ENCODE measurements at places on chromosomes 2 and 18.

DNA sequence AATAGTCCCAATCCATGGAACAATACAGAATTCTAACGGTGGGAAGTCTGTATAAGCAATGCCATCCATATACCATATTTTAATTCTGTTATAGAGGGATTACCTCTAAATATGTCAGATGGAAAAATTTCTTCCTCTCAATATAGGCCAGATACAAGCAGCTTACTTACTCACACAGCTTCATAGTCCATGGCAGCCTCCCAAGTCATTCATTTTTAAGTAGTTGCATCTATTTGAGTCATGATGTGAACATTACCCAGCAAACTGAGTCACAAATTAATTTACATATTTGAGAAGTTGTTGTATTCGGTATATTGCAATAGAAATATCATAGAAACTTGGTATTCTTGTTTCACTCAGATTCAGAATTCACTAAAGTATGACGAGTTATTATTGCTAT lies 20.3 kb downstream of the TBR1 start:
- DNase-seq = no peak

- no peak for DNase-seq
Observed at GRCh38 chr2:41865263-41865662, 182.6 kb upstream of the PKDCC start.

- no peak for DNase-seq
Observed at GRCh38 chr2:224999754-225000153, 42.5 kb downstream of the DOCK10 start.

DNA sequence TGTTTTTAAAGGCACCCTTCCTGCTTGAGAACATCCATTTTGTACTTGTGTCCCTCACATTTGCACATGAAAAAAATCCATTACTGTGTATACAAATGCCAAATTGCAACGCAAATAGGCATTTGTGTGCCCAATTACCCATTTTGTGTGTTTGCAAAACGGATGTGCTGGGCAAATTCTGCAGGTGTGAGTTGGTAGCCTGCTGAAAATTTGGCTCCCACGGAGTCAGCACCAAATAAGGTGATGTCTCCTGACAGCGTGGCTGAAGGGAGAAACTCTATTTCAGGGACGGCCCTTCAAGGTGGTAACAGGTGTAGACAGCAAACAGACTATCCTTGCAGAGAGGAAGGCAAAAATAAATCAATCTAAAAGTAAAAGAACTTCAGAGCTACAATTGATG lies 661.1 kb downstream of the BCL11A start:
- DNase-seq = no peak

DNA sequence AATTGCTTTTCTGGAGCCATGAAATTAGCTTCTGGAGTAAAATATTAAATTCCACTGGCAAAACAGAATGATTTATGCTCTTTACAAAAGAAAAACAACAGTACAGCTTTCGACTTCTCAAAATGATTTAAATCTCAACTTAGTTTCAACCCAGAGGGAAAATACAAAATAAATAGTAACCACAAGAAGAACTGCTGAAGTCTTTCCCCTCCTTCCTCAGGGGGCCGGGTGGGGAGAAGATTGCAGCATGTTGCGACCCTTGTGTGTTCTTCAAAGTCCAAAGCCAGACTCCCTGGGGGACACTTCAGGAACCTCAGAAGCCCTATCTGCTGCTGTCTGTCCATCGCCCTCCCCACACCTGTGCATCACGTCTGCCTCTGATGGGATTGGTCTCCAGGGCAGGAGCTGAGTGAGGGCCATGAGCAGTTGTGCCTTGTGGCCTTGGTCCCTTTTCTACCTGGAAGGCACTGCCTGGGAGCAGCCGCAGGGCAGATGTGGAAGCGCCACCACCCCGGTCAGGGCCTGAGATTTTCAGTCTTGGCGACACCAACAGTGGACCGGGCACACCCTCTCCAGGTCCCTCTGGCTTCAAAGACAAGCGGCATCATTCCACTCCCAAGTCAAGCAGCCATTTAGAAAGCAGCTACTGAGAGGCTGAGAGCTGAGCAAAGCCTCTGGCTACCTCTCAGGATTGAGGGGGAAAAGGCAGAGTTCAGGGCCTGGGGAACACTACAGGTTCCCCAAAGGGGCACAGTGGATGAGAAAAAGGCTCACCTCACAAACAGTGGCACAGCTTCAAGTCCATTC lies 210.1 kb upstream of the RAB6C start:
- DNase-seq = no peak

- DNase-seq = no peak
Observed at GRCh38 chr2:109264595-109265328, 135.8 kb downstream of the SH3RF3 start.

GRCh38 chr2:133483181-133483580 lies 85.1 kb downstream of the NCKAP5 start:
- DNase-seq = no peak

- no peak for DNase-seq
Observed at GRCh38 chr2:122692400-122693083, 937.1 kb downstream of the TSN start.

- DNase-seq = no peak
Observed at GRCh38 chr2:140861666-140862065, 1269.2 kb downstream of the LRP1B start.

DNA sequence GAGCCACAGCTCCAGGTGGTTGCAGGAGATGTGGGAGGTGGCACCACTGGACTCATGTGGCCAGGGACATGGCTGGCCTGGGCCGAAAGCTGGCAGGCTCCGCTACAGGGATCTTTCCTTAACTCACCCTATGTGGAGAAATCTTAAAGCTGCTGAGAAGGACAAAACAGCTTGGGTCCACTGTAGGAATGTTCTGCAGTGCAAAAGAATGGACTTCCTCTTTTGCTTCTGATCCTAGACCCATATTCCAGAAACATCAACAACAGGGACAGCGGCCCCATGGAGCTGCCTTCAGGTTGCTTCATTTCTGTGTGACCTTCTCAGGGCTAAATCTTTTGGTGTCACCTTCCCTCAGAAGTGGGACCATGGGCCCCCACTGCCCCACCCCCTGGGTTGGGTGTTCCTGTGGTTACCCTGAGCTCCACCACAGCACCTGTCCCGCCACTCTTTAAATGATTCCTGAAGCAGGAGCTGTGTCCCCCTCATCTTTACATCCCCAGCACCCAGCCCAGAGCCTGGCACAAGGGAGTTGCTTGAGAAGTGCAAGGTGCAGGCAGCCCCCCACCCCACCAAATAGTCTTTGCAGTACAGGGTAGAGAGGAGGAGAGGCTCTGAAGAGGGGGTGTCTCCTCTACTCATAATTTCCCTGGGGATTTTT lies 205.8 kb downstream of the ZBTB7C start:
- DNase-seq = no peak

DNA sequence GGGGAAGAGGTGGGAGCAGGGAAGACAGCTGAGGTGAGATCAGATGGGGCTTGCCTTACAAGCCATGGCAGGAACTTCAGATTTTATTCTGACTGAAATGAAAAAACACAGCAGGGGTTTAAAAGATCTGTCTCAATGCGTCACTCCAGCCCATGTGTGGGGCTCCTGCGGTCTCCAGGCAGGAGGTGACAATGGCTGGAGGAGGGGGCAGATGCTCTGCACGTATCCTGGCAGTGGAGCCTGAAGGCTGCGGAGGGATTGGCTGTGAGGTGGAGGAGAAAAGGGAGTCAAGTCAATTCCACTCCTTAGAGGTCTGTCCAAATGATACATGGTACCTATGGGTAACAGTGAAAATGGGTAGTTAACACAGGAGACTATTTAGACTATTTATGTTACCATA lies 40.5 kb upstream of the KIDINS220 start:
- DNase-seq = no peak

GRCh38 chr2:133768658-133769435 lies 200.6 kb upstream of the NCKAP5 start:
- no peak for DNase-seq

DNA sequence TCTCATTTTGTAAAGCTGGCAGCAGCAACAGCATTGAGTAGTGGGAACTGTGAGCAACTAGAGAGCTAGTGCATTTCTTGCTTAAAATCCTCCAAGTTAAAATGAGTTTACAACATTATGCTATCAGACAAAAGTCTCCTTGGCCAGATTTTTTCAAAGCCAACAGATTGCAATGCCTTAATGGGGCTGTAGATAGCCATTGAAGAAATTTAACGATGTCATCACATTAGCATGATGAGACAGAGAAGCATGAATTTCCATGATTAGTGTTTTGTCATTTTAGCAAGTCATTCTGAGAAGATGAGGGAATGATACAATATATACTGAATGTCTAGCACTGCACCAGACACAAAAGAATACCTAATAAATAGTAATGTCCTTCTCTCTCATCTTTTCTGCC lies 307.5 kb upstream of the REG3G start:
- no peak for DNase-seq

DNA sequence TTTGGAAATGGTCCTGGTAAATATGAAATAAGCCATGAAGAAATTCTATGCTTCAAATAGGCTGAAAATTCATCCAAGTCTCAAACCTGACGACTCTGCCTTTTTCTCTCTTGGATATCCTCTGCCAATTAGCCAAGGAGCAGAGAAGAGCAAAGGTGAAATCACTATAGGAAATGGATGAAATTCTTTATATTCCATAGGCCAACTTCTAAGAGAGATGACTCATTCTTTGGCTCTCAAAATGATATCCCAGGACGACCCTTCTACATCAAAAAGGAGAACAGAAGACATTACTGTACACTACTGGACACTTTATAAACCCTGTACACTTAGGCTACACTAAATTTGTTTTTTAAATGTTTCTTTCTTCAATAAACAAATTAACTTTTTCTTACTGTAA lies 22.7 kb downstream of the PDE1A start:
- no peak for DNase-seq

DNA sequence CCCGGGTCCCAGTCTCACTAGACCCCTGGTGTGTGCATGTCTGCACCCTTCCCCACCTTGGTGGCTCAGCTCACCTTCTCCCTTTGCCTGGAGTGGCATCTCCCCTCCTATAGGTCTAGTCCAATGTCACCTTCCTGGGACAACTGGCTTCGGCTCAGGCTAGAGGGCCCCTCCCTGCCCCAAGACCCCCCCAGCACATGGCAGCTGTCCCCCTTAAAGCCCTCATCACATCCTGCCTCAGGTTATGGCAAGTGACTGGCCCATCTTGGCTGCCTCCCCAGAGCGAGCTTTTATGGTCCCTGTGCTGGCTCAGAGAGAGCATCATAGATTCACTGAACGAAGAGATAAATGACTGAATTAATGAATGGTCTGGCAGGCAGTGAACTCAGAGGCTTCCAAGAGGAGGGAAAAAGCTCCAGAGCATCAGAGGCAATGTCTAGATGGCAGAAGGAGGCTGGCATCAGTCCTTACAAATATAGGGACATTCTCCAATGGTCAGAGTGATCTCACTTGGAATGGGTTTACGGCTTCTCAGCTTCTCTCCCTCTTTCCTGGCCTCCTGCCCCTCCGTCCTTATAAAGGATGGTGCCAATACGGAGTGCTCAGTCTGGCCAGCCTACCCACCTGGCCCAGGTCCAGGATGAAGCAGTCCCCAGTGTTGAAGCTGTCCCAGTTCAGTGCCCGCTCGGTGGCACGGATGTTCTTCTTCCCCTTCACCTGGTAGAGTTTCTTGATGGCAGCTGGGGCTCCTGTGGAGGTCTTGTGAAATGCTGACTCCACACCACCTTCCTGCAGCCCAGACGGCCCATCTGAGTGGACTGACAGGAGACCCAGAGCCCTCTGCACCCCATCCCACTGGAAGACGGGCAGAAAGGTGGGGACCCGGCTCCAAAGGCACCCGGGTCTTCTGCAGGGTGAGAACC lies 9.4 kb downstream of the CAPG start:
- no peak for DNase-seq

DNA sequence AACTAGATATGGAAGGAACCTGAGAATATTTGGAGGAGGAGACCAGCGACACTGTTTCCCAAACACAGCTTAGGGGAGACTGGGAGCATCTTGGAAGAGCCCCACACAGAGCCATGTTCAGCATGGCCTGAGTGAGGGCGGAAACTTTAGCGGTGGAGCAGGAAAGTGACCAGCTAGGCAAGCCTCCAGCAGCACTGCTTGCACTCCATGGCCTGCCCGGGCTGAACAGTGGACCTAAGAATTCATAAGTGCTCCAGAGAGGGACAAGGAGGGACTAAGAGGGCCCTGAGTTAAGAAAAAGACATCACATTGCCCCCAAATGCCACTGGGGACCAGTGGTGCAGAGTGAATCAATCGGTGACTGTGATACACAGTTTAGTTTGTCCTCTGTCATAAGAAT lies 566.4 kb downstream of the TNS1 start:
- DNase-seq = no peak

GRCh38 chr2:43887176-43887575 lies 48.4 kb downstream of the ABCG8 start:
- DNase-seq = no peak

DNA sequence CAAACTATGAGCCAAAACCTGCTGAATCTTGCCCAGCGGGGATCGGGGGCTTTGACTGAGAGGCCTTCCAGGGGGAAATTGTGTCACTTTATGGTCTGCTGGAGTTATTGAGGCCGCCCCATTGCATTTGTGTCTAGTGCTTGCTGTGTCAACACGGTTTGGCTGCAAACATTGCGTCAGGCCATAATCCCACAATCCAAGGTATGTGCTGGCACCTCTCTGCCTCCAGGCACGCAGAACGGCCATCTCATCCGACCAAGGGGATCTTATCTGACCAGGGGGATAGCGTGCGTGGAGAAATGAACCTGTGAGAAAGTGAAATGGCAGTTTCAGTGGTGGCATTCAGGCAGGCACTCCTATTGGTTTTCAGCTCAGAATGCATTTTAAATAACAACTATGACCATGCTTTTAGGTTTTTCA lies 18.1 kb upstream of the LYPD6B start:
- DNase-seq = no peak

GRCh38 chr2:211437396-211437795 lies 881.0 kb downstream of the CPS1 start:
- DNase-seq = no peak

DNA sequence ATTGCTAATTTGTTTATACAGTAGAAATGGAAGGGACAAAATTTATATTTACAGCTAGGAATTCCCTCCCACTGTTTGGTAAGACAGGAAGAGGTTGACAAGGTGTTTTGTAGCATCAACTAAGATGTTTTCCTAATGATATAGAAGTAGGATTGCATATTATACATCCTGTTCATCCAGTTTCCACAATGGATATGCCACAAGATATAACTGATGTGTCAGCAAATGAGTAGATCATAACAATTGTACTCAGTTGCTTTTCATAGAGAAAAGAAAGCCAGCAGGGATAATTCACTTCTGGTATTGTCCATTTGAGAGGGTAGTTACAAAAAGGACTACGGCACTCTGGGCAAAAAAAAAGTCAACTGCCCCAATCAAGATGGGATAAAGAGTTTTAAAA lies 102.7 kb downstream of the CALCRL start:
- DNase-seq = no peak

- DNase-seq = no peak
Observed at GRCh38 chr18:44232500-44232899, 448.2 kb upstream of the SETBP1 start.

DNA sequence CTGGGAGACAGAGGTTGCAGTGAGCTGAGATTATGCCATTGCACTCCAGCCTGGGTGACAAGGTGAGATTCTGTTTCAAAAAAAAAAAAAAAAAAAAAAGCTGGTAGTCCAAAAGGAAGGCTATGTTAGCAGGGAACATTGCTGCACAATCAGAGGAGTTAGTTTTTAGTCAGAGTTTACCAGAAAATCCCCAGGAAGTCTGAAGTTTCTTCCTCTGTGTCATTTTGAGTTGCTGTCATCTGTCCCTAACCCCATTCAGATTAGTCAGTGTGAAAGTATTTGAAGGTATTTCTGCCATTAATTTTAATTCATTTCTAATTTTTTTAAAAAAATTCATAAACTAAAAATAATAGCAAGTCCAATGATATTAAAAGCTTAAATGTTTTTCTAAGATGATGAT lies 33.5 kb upstream of the CERS6 start:
- DNase-seq = no peak
